ENCODE measurements at places on chromosomes 3 and 15.
A peak's percentile ranks its signal among the peaks of the same experiment; 100 is the strongest.

- DNase-seq, result no peak
Observed at GRCh38 chr3:32614956-32615355, 44.3 kb upstream of the DYNC1LI1 start.

DNA sequence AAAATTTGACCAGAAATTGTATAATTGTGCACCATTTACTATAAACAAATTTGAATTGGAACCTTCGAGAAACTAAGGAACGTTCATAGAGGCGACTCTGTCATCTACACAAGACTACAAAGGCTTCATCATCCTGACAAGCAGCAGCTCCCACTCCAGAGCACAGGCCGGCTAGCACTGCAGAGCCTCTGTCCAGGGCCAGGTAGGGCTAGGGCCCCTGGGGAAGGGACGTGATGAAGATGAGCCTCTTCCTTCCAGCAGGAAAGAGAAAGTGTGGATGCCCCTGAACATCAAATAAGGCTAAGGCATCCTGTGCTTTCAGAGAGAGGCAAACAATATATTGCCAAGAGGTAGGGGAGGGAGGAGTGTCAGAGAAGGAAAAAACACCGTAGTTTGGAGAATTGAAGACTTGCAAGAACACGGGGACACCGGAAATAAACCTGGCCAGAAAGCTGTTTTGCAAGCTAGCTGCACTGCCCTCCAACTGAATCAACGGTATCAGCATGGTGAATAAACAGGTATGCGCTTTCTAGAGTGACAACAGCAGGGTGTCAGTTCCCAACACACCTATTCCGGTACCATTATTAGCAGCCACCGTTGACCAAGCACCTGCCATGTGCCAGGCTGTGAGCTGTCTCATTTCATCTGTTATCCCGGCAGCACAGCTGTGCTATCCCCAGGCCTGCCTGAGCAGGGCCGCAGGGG, 12.4 kb downstream of the XXYLT1 start:
- DNase-seq, result no peak

DNA sequence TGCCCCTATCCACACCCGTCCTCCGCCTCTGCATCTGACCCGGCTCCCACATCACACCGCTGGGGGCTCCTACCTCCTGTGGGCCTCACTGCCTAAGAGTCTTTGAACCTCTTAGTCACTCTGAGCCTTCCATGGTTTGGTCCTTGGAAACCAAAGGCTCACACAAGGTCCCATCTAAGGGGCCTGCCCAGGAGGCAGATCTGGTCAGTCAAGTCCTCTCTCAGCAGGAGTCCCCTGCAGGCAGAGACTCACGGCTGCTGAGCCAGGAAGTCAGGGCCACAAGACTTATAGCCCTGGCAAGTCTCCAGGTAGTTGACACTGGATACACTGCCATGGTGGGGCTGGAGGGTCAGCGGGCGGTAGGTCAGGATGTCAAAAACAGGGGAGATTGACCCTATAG, 31.2 kb upstream of the ALDH1L1 start:
- no peak for DNase-seq

DNA sequence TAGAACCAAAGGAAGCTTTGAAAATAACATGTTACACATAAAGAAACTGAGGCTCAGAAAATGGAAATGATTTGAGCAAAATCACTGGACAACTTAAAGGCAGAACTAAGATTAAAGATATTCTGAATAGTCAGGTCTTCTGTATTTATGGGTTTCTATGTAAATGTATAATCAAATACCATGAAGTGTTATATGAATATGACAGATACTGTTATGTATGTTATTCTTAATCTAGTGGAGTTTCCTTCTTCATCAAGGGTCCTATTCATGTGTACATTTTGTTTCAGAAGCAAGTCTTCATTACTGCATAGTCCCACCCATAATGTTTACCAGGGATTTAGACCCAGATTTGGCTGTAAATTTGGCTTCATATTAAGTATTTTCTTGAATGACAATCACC, 470.9 kb upstream of the TPRG1 start:
- no peak for DNase-seq

DNA sequence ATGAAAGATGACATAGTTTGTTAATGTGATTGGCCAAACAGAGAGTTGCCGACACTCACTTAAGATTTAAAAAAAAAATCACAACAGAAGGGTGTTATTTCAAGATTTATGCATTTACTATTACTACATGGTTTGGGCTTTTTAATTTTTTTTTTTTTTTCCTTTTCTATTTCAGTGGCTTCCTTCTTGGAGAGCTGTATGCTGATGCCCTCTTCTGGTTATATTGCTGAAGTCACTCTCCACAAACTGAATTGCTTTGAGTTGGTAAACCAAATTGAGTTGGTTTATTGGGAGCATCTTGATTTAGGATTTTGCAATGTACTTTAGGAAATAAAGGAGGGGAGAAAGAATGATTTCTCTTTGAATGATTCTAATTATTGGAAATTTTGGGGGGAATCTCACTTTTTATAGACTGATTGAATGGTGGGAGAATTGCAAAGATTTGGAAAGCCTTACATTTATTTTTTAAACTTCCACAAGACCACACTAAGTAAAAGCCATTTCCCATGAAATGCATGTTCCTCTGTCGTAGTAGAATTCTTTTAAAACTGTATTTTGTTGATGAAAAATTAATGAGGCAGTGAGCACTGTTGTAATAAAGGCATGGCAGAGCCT, 186.6 kb upstream of the FEZF2 start:
- DNase-seq, result no peak

DNA sequence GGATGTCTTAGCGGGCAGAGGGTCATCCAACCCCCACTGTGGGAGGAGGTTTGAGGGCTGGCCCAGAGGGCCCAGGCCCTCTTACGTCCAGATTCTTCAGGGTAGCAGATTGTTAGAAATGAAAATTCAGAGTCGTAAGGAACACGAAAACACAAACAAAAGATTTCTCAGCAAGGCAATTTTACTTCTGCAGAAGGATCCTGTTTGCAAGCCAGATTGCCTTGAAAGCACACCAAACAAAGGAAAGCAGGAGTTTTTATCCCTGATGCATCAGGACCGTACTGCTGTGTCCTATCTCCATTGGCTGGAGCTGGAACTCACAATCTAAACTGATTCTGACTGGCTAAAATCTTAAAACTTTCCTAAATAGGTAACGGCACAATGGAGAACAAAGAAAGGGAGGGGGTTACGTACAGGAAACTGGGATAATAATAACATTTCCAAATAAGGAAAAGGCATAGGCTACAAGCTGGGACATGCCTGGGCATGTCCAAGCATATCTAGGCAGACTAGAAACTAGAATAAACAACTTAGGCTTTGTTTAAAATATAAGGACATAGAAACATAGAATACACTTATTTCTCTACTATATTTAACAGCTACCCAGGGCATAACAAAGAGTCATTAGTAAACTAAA, 97.3 kb upstream of the C2CD4B start:
- no peak for DNase-seq

GRCh38 chr3:180409170-180409569, 192.8 kb upstream of the TTC14 start:
- DNase-seq, result no peak

DNA sequence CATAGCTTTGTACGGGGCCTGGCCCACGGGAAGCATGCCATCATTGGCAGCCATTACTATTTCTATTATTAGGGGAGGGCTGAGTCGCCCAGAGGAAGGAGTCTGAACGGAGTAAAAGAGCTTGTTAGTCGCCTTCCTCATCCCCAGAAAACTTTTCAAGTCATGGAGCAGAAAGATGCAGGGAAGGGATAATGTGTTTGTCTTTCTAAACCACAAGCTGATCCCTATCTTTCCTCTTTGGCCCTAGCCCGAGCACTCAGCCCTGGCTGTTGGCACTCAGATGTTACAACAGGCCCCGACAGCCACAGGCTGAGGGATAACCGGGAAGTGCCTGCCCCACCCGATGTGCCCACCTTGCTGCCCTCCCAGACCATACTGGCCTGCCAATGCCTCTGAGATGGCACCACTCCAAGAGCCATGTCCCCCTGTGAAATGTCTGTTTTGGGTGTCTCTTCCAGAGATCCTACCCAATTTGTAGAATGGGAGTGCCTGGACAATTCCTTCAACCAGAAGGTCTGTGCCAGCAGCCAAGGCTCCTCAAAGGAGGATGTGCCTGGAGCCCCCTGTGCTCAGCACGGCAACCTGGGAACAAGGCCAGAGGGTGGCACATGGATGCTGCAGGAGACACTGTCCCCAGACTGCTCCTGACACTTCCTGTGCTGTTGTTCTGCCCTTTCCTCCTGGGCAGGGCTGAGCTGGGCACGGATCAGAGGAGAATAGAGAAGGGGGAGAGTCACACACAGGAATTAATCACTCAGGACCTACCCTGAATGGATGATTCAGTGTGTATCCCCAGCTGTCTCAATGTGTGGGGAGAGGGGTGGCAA, 10.8 kb downstream of the PAK6 start:
- DNase-seq, result no peak

GRCh38 chr3:100972867-100973266, 20.4 kb downstream of the ABI3BP start:
- no peak for DNase-seq

GRCh38 chr3:12131351-12132090, 27.2 kb downstream of the TIMP4 start:
- DNase-seq, result no peak

DNA sequence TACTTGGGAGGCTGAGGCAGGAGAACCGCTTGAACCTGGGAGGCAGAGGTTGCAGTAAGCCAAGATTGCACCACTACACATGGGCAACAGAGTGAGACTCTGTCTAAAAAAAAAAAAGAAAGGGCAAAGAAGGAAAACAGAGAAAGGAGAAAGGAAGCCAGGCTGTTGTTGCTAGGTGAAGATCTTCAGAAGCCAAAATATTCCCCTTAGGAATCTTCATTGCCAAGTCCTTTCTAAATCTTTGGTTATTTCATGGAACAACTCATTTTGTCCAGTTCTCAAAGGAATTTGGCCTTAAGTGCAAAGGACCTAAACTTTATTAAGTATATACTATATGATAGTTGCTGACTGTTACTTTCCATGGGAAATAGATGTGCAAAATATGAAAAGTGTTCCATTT, 59.2 kb upstream of the OSBPL11 start:
- DNase-seq, result no peak

- no peak for DNase-seq
Observed at GRCh38 chr3:125186800-125187598, 25.5 kb downstream of the SLC12A8 start.

DNA sequence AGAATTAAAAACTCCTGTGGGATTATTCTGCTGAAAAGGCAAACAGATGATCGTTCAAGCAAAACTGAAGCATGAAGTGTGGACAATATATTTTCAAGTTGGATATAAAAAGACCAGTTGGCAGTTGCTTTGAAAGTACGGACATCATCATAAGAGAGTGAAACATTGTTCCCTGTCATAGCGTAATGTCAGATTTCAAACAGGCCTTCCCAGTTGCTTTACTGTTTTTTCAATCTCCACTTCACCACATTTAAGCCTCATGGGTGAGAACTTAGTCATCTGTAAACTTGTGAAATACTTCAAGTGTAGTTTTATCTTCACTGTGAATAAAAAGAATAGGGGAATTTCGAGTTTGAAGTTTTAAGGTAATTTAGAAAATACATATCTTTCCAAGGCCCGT, 435.1 kb upstream of the CNTN3 start:
- no peak for DNase-seq

DNA sequence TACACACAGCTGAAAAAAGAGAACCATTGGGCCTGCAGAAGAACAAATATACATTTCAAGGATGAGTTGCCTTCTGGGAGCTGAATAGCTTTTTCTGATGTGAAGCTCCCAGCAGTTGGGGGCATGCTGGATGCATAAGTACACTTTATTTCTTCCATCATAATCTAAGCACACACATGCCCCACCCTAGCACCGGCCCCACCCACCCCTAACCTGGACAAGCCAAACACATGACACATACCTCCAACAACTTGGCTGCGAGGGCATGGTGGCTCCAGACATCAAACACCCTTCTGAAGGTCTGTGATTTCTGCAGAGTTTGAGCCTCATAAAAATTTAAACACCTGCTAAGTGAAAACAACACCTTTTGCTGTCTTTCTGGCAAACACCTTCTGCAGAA, 307.2 kb upstream of the TRIM42 start:
- no peak for DNase-seq

DNA sequence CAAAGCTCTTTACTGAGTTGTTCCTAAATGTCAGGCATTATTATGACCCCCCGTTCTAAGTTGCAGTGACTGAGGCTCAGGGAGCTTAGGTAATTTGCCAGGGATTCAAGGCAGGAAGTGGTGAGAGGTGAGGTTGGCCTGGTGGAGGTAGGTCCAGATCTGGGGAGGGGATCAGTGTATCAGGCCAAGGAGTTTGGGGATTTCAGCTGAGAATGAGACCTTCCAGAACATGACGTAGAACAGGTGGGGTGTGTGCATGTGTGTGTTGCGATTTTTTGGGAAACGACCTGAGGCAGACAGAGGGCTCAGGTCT, 41.1 kb upstream of the MRPS22 start:
- DNase-seq, result no peak

GRCh38 chr3:87161417-87161816, 65.7 kb upstream of the CHMP2B start:
- DNase-seq, result peak; percentile 27

GRCh38 chr3:63462732-63463131, 184.6 kb downstream of the SYNPR start:
- no peak for DNase-seq

DNA sequence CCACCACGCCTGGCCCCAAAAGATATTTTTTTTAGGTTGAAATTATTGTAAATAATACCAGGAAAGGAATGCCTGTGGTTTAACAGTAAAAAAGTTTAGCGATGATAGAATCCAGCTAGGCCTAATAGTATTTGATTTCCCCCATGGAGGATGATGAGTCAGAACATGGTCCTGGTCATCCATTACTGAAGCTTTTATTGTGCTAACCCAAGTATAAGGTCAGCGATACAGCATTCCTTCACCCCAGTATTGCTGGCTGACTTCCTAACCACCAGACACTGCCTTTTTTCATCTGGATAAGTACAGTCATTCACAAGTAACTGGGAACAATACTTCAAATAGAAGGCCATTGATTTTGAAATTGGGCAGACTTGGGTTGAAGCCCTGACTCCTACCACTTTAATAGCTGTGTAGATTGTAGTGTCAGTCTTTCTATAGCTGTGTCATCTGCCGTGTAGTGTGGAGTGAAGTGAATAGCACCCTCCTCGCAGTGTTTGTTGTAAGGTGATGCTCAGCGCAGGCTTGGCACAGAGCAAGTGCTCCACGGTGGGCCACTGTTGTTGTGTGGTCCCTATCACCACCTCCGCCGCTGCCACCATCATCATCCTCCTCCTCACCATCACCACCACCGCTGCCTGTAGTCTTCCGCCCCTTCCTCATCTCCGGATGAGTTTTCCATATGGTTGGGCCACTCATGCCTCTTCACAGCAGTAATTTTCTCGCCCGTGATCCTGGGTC, 436.0 kb upstream of the TPM1 start:
- DNase-seq, result no peak

DNA sequence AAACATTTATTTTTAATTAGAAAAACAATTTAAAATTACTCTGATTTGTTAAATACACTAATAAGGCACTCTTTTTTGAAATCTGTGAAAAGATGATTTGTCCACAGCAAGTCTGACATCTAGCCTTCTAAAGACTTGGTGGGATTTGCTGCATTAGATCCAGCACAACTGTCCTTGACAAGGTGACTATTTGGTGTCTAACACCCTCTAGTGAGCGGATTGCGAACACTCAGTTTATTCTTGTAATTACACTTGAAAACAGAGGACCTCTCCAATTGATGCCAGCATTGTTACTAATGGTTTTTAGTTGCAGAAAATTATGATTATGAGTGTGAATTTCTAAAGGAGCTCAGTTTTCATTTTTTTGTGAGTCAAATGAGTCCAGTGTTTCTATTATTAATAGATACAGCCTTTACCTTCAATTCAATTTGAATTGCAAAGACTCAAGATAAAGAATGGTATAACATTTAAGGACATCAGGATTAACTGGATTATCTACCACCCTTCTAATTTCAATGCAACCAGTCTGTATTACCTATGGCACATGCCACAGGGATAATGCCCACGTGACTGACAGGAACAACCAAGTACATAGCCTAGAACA, 29.7 kb upstream of the STRIT1 start:
- DNase-seq, result peak; percentile 55
